NCI-H748 treated with DMSO at 0.1 percent for 48 hours (cell line): ENCODE measurements at places on chromosomes 6 and 20.

DNA sequence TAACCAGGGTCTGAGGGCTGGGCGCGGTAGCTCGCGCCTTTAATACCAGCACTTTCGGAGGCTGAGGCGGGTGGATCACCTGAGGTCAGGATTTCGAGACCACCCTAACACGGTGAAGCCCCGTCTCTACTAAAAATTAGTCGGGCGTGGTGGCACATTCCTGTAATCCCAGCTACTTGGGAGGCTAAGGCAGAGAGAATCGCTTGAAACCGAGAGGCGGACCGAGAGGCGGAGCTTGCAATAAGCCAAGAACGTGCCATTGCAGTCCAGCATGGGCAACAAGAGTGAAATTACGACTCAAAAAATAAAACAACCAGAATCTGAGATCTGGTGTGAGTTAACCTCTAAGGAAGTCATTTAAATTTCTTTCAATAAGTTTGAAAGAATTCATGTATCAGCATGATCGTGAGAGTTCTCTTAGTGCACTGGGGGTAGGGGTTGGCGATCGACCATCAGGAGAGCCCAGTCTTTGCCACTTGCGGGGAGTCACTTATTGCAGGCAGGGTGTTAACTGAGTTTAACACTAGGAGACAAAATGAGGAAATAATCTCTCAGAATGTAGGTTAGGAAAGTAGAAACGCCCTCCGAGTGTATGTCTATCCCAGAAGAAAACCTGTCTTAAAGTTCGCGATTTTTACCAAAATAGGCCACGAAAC lies 206.5 kb upstream of the ZNF184 start:
- no peak for DNase-seq

DNA sequence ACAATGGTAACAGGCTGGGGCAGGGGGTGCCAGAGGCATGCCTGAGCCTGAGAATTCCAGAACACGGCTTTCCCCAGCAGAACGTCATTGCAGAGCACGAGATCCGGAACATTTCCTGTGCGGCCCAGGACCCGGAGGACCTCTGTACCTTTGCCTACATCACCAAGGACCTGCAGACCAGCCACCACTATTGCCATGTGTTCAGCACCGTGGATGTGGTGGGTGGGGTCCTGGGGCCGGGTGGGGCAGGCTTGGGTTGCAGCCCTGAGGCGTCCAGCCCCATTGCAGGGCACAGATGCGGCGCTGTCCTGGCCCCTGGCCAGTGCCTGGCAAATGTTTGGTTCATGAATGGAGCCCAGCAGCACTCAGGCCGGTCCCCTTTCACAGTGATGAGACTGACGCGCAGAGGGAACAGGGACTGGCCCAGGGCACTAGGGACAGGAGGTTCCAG lies 57.1 kb downstream of the TCP11 start:
- DNase-seq, result no peak

GRCh38 chr6:81252231-81252630 lies 500.2 kb downstream of the TENT5A start:
- DNase-seq, result no peak

DNA sequence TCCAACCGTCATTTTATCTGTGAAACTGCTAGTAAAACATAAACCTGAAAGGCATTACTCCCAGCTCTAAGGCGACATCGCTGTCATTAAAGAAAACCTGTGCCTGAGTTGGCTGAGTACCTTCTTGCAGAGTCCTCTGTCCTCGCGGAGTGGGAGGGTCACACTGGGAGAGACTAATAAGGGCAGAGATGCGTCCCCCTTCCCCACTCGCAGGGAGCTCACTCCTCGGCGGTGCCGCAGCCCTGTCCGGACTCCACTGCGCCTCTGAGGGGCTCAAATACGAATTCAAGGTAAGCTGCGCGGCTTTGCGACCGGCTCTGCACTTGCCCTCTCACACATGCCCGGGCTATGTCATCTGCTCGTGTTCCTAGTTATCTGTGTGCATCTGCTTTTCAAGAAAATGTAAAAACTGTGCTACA lies at the start of gene COL19A1:
Gene COL19A1, plus strand, starts transcription at position 206 of the 419 bp plus-strand sequence. CDS start 13,012 bp downstream, outside the sequence.
- peak; percentile 58 for DNase-seq

GRCh38 chr6:3911130-3911529 lies 62.0 kb downstream of the FAM50B start:
- no peak for DNase-seq
